ENCODE measurements at places on chromosomes 12 and 14. TPM values are rescaled to one million over a fixed set of nuclear protein-coding genes. Genes with fewer than 3 reads are reported as not detected.

- H3K36me3 ChIP-seq = no peaks in the 10 kb centered on the region
- DNase-seq = no peak
- peak overlapping the region; percentile 96 for H3K27ac ChIP-seq
- no peaks in the 10 kb centered on the region for H3K27me3 ChIP-seq
- H3K4me1 ChIP-seq = peaks cover 50% of the 10 kb centered on the region
Observed at GRCh38 chr14:73760598-73761586, 46.7 kb upstream of the PNMA1 start.

GRCh38 chr14:94819531-94819930 is 49.6 kb upstream of the GSC start:
- H3K36me3 ChIP-seq = no peaks in the 10 kb centered on the region
- no peak overlapping the region for H3K4me3 ChIP-seq
- no peak overlapping the region for H3K27ac ChIP-seq
- H3K4me1 ChIP-seq = no peaks in the 10 kb centered on the region
- H3K27me3 ChIP-seq = no peaks in the 10 kb centered on the region
- no peak for DNase-seq

DNA sequence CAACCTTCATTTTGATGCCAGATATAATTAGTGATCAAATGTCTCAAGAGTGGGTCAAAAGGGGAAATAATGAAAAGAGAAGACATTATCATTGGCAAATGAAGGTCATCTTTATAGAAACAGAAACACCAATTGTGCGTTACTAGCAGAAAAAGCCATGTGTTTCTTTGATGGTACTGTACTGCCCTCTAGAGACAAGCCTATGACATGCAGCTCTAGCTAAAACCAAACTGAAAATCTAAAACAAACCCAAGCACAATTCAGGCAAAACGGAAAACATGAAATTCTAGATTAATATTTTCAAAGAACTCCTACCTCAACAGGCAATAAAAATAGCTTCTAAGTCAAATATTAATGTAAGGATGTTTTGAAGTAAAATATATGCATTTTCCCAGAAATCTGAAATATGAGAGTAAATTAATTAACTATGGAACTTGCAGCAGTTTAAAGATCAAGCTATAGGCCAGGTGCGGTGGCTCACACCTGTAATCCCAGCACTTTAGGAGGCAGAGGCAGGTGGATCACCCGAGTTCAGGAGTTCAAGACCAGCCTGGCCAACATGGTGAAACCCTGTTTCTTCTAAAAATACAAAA is 115.4 kb downstream of the KLHL28 start:
- no peak overlapping the region for H3K4me3 ChIP-seq
- no peaks in the 10 kb centered on the region for H3K36me3 ChIP-seq
- H3K27ac ChIP-seq = no peak overlapping the region
- H3K27me3 ChIP-seq = no peaks in the 10 kb centered on the region

DNA sequence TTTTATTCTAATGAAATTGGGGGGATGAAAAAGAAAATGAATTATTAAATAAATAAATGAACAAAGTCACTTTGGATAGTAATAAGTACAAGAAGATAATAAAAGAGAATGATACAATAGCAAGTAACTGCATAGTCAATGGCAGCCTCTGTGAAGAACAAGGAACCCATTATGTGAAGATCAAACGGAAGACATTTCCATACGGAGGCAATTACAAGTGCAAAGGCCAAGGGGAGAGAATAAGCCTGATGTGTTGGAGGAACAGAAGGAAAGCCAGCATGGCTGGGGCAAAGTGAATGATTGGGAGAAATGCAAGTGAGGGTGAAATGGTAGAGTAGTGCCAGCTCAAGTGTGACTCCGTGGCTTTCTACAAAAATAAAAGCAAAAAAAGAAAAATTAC is 43.9 kb upstream of the CHPT1 start:
- H3K4me3 ChIP-seq = no peak overlapping the region
- no peaks in the 10 kb centered on the region for H3K36me3 ChIP-seq
- no peaks in the 10 kb centered on the region for H3K4me1 ChIP-seq
- no peak overlapping the region for H3K27ac ChIP-seq
- DNase-seq = no peak
- H3K27me3 ChIP-seq = no peaks in the 10 kb centered on the region

DNA sequence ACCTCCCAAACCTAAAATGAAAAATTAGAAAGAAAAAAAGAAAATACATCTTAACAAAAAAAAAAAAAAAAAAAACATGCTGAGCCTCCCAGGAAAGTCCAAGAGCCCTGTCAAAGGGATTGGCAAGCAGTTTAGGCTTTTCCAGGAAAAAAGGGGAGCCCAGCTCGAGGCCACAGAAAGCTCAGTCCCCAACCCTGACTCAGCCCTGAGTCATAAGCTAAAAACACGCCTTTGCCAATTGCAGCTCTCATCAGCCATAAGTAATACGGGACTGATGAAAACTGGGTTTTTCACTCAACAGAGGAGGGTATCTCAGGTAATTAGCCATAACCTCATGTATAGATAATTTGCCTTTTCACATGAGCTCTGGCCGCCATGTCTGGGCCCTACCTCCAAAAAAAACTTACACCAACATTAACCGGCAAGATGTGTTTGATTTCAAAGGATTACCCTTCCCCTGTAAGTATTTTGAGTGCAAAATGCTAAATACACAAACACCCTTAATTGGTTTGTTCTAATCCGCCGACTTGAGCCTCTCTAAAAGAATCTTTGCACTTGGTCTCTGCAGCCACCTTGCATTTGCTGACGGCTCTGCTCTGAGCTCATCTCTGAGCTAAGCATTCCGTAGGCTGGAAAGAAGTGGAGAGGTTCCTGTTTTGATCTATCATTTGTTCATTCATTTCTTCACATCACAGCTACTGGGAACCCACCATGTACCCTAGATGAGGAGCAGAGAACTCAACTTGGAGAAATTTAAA is 319.2 kb downstream of the BCL11B start:
- H3K4me1 ChIP-seq = no peaks in the 10 kb centered on the region
- no peak overlapping the region for H3K4me3 ChIP-seq
- H3K27ac ChIP-seq = no peak overlapping the region
- DNase-seq = no peak
- H3K27me3 ChIP-seq = no peaks in the 10 kb centered on the region
- no peaks in the 10 kb centered on the region for H3K36me3 ChIP-seq

DNA sequence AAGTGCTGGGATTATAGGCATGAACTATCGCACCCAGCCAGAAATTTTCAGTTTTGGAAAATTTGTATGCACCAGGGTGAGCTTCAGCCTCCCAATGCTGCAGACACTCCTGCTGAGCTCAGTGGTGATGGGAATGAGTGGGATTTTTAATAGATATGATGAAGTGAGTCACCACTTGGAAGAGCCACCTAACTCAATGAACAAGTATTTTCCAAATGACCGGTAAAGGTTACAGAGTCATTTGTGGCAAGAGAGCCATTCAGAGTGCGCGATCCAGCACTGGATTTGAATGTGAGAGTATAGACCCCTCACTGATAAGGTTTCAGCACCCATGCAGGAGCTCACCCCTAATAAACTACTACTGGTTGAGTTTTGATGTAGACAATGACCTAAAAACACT is 100.7 kb downstream of the PPP2R5C start:
- DNase-seq = no peak
- no peak overlapping the region for H3K27ac ChIP-seq
- H3K4me3 ChIP-seq = no peak overlapping the region

GRCh38 chr12:64773386-64773785 is 14.2 kb upstream of the GNS start:
- H3K4me1 ChIP-seq = no peaks in the 10 kb centered on the region
- no peak overlapping the region for H3K27ac ChIP-seq
- no peak overlapping the region for H3K4me3 ChIP-seq
- DNase-seq = no peak

CAPZA3 gene
- not detected for total RNA-seq
